ENCODE measurements at places on chromosomes 5 and 9.

- H3K4me1 ChIP-seq = no peaks in the 10 kb centered on the region
- DNase-seq = no peak
- no peak overlapping the region for H3K27ac ChIP-seq
- H3K36me3 ChIP-seq = no peaks in the 10 kb centered on the region
- no peaks in the 10 kb centered on the region for H3K27me3 ChIP-seq
Measured at GRCh38 chr9:13919401-13919800, 394.5 kb downstream of the NFIB start.

DNA sequence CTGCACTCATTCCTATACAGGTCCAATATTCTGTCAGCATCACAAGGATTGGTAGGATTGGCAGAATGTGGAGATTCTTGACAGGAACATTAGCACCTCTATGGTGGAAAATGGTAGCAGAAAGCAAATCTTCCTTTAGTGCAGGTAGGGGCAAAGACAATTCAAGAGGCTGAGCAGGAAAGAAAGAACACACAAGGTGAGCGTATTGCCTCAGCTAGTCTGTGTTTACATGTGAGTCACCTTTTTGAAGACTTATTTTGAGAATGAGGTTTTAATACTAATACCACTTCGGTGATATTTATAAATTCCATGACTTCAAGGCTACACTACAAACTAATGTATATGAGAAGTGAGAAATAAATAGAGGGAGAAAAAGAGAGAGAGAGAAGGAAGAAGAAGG lies 717.0 kb downstream of the BRINP1 start:
- no peak for DNase-seq
- H3K4me1 ChIP-seq = no peaks in the 10 kb centered on the region
- H3K36me3 ChIP-seq = no peaks in the 10 kb centered on the region
- H3K4me3 ChIP-seq = no peak overlapping the region
- no peaks in the 10 kb centered on the region for H3K27me3 ChIP-seq

- H3K4me1 ChIP-seq = peaks cover 12% of the 10 kb centered on the region
- no peaks in the 10 kb centered on the region for H3K36me3 ChIP-seq
- H3K27ac ChIP-seq = no peak overlapping the region
- no peak overlapping the region for H3K4me3 ChIP-seq
Measured at GRCh38 chr9:68998812-68999211, 15.1 kb downstream of the PRKACG start.

DNA sequence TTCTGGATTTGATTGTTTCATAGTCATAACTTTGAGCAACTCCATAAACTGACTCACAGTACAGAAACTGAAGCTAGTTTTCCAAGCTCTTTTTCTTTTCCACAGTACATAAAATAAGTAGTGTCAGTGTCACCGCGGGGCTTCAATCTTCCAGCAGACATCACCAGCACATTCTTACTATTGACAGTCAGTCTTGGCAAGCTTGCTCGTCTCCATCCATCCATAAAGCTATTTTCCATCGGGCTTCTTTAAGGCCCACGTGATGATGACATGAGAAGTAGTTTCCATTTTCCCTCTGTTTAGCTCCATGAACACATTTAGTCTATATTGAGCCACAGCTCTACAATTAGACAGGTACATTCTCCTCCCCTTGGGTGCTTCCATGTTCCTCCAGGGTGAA lies 443.4 kb downstream of the KDM4C start:
- no peak for DNase-seq
- no peaks in the 10 kb centered on the region for H3K4me1 ChIP-seq
- H3K36me3 ChIP-seq = no peaks in the 10 kb centered on the region

DNA sequence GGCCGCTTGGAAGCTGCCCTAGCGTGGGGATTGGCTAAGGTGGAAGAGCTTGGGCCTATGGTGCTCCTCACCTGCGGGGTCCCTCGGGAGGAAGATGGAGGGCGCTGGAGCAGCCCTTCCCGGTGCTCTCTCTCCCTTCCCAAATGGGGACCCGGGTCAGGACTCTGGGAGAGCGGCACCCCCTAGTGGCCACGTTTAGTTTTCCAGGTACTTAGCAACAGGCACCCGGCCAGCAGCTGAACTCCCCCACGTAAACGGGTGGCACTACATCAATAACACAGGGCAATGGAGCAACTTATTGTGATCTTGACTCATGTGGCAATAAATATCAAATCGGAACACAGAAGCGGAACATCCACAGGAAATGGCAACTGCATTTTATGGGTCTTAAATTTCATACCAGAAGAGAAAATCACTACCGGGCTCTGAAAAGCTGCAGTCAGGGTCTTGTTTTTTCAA lies 316.6 kb downstream of the AGTPBP1 start:
- no peak overlapping the region for H3K27ac ChIP-seq
- no peaks in the 10 kb centered on the region for H3K36me3 ChIP-seq
- H3K4me3 ChIP-seq = no peak overlapping the region
- H3K4me1 ChIP-seq = peaks cover 11% of the 10 kb centered on the region

DNA sequence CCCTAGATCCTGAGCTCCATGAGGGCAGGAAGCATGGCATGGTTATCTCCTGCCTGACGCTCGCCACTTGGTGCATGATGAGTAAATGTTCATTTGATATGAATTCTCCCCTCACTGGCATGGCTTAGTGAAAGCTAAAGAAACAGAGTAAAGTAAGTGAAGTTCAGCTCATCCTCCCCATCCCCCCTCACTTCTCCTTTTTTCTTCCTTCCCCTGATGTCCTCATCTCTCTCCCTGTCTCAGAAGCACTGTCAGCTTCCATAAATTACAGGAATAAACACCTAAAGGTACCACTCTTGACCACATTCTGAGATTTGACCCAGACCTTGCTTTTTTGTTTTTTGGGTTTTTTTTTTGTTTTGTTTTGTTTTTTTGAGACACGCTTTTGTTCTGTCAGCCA lies 73.3 kb downstream of the SNX18 start:
- no peaks in the 10 kb centered on the region for H3K36me3 ChIP-seq
- H3K4me3 ChIP-seq = no peak overlapping the region
- peaks cover 8% of the 10 kb centered on the region for H3K4me1 ChIP-seq
- no peak for DNase-seq
- no peaks in the 10 kb centered on the region for H3K27me3 ChIP-seq

- no peaks in the 10 kb centered on the region for H3K27me3 ChIP-seq
- H3K36me3 ChIP-seq = peaks cover 20% of the 10 kb centered on the region
- peaks cover 52% of the 10 kb centered on the region for H3K4me1 ChIP-seq
- H3K4me3 ChIP-seq = no peak overlapping the region
- H3K27ac ChIP-seq = no peak overlapping the region
- DNase-seq = no peak
Measured at GRCh38 chr5:177222269-177222668, 81.2 kb downstream of the RAB24 start.

- H3K27me3 ChIP-seq = no peaks in the 10 kb centered on the region
- H3K27ac ChIP-seq = no peak overlapping the region
- peaks cover 12% of the 10 kb centered on the region for H3K4me1 ChIP-seq
- H3K4me3 ChIP-seq = no peak overlapping the region
- peaks cover 6% of the 10 kb centered on the region for H3K36me3 ChIP-seq
Measured at GRCh38 chr5:78779262-78779661, 130.7 kb upstream of the LHFPL2 start.

- H3K4me3 ChIP-seq = no peak overlapping the region
- no peak for DNase-seq
- H3K4me1 ChIP-seq = no peaks in the 10 kb centered on the region
- H3K27ac ChIP-seq = no peak overlapping the region
Measured at GRCh38 chr9:91903126-91903911, 46.7 kb downstream of the ROR2 start.

GRCh38 chr5:68252673-68253623 lies 37.4 kb downstream of the PIK3R1 start:
- no peaks in the 10 kb centered on the region for H3K27me3 ChIP-seq
- no peak for DNase-seq
- no peak overlapping the region for H3K4me3 ChIP-seq
- H3K36me3 ChIP-seq = peaks cover 3% of the 10 kb centered on the region
- peaks cover 88% of the 10 kb centered on the region for H3K4me1 ChIP-seq

DNA sequence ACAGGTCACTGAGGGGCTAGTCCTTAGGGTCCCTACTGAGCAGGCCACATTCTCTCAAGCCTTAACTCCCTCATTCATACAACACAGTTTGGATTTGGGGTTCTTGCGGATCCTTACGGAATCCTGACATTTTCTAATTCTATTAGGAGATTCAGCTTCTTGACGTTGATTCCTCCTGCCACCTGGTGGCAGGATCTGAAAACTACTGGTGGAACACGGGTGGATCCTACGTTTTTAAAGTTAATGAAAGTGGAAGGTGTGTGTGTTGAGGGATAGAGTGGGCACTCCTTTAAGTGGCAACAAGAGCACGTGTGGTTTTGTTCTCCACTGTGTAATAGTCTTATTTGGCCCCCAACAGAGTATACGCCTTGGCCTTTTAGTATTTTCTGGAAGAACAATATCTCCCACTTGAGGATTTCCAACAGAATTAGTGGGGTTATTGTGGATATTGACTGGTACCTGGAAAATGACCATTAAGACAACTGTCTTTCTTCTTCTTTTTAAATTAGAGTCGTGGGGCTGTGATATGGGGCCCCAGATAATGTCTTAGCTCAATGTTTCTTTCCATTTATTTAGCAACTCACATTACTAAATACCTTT lies 25.2 kb downstream of the SLC28A3 start:
- peak; percentile 10 for DNase-seq
- no peak overlapping the region for H3K4me3 ChIP-seq
- no peaks in the 10 kb centered on the region for H3K4me1 ChIP-seq
- H3K36me3 ChIP-seq = no peaks in the 10 kb centered on the region
- no peak overlapping the region for H3K27ac ChIP-seq
- H3K27me3 ChIP-seq = peaks cover 11% of the 10 kb centered on the region

DNA sequence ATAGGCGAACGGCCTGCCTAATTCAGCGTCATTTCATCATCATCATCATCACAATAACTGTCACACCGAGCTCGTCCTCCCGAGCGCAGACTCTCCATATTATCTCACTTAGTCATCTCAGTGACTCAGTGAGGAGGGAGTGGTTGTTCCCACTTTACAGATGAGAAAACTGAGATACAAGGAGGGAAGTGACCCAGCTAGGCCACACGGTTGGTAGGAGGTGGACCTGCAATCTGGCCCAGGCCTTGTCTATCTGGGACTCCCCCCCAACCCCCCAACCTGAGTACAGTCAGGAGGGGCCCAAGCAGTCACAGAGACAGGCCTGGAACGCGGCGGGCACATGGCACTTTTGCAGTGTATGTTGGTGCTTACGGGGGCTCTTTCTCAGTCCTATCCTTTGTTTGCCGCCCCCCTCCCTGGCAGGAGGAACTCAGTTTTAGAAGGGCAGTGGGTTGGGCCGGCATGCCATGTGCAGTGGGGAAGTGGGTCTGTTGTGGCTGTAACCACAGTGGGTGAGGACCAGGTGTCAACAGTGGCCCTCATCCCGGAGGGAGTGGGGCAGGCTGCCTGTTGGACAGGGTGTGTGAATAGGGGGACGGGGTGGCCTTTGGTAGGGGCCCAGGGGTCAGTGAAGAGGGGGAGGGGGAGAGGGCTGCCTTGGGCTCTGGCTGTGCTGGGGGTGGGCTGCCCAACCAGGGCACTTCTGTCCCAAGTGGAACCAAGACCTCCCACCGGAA lies 1.7 kb upstream of the RXRA start:
- DNase-seq = no peak
- peak overlapping the region; percentile 80 for H3K27ac ChIP-seq
- peak overlapping the region; percentile 85 for H3K4me3 ChIP-seq
- H3K4me1 ChIP-seq = peaks cover 21% of the 10 kb centered on the region

- H3K36me3 ChIP-seq = peaks cover 3% of the 10 kb centered on the region
- no peak overlapping the region for H3K27ac ChIP-seq
- H3K4me1 ChIP-seq = no peaks in the 10 kb centered on the region
- no peak for DNase-seq
- H3K4me3 ChIP-seq = no peak overlapping the region
Measured at GRCh38 chr9:123131993-123132392, 98.5 kb downstream of the GPR21 start.

DNA sequence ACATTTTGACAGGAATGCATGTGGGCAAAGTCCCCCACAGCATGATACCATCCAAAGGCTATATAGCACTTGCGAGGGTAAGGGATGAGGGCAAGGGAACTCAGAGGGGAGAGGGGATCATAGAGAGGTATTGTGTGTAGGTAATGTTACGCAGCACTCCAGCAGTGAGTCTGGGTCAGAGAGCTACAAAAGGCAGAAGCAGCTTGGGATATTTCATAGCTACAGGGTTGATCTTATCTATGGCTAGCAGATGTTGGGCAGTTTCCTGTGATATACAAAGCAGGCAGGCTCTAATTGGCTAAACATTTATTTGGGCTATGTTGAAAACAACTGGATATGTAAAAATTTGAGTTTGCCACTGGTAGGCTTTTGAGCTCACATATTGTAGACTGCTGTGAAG lies 17.8 kb upstream of the SLCO4C1 start:
- H3K27me3 ChIP-seq = no peaks in the 10 kb centered on the region
- peaks cover 1% of the 10 kb centered on the region for H3K36me3 ChIP-seq
- no peaks in the 10 kb centered on the region for H3K4me1 ChIP-seq
- DNase-seq = no peak

DNA sequence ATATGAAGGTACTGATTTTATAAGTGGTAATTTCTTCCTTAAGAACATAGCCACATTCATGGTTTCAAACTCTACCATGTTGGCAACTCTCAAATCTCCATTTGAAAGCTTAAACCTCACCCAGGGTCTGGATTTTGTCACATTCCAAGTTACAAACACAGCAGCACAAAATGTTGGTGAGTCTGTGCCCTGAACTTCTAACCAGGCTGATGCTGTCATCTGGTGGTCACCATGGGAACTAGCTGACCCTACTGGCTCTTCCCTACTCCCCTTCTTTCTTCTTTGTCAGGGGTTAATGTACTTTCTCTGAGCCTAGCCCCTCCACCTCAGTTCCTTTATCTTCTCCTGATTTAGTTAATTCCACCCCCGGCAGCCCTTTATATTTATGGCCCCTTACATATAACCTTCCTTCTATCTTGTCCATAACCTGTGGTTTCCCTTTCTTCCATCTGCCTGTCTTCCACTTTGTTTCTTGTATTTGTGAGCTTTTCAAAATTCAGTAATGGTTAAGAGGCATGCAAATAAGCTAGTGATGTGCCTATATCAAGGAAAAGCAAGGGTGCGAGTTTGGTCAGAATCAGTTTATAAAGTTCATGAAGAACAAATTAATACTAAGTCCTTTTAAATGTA lies 35.9 kb downstream of the TGFBR1 start:
- peaks cover 65% of the 10 kb centered on the region for H3K36me3 ChIP-seq
- no peaks in the 10 kb centered on the region for H3K27me3 ChIP-seq
- peaks cover 50% of the 10 kb centered on the region for H3K4me1 ChIP-seq
- H3K27ac ChIP-seq = peak overlapping the region; percentile 75
- peak; percentile 25 for DNase-seq

- peaks cover 20% of the 10 kb centered on the region for H3K27me3 ChIP-seq
- no peak overlapping the region for H3K4me3 ChIP-seq
- H3K27ac ChIP-seq = no peak overlapping the region
- peaks cover 3% of the 10 kb centered on the region for H3K36me3 ChIP-seq
Measured at GRCh38 chr9:117415358-117415914, 579 bp upstream of the ASTN2 start.

- no peaks in the 10 kb centered on the region for H3K36me3 ChIP-seq
- H3K4me3 ChIP-seq = no peak overlapping the region
- DNase-seq = no peak
- no peaks in the 10 kb centered on the region for H3K27me3 ChIP-seq
- H3K27ac ChIP-seq = no peak overlapping the region
Measured at GRCh38 chr5:116439905-116440304, 134.7 kb downstream of the SEMA6A start.

- no peak overlapping the region for H3K27ac ChIP-seq
- no peaks in the 10 kb centered on the region for H3K4me1 ChIP-seq
- no peak for DNase-seq
Measured at GRCh38 chr5:113749334-113749733, 235.8 kb downstream of the YTHDC2 start.

Data from central memory CD8-positive, alpha-beta T cell (primary cell).